ENCODE measurements at places on chromosomes 2 and 18.
A peak's percentile ranks its signal among the peaks of the same experiment; 100 is the strongest.

DNA sequence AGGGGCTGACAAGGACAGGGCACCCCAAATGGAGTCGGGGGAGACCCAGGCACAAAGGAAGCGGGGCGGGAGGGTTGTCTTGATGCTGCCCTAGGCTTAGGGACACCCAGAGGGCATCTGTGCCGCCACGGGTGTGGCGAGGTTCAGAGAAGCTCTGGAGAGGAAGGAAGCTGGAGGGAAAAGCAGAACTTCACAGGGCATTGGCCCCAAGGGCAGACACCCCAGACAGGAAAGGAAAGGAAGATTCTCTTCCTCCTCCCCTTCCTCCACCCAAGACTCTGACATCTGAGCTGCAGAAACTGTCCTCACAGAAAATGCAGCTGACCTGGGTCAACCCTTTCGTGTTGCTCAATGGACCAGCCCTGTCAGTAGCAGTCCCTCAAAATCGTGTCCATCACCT is 25.6 kb downstream of the DNMT3A start:
- DNase-seq: no peak

DNA sequence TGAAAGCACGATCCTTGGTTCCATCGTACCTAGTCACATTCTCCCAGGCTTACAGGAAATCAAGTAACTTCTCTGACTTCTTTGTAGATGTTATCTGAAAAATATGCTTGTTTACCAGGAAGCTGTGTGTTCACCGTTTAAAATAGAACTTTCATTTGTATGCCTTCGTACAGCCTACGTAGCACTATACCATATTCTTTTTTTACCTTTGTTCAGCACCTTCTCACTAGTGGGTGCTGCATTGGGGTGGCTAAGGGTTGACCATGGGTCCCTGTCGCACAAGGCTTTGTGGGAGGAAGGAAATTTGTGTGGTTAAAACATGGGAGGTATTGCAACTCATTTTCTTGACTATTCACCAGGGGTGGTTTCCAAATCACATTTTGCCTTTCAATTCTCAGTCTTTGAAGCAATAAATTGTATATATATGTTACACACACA is 16.6 kb downstream of the MALT1 start:
- DNase-seq: no peak

- DNase-seq: no peak
Measured at GRCh38 chr2:209688385-209688784, 83.2 kb upstream of the UNC80 start.

DNA sequence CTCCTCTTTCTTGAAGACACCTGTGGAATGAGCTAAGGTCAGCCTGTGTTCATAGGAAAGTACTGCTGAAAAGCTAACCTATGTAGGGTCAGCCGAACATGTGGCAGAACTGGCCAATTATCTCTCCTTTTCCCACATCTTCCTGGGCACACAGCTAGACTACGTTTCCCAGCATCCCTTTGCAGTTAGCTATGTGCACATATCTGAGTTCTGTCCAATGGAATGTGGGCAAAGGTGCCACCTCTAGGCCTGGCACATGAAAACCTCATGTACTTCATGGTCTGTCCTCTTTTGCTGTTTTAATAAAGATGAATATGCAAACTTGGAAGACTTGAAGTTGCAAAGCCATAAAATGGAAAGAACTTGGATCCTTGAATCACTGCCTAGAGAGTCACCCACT is 352.6 kb downstream of the TNS1 start:
- DNase-seq: no peak

DNA sequence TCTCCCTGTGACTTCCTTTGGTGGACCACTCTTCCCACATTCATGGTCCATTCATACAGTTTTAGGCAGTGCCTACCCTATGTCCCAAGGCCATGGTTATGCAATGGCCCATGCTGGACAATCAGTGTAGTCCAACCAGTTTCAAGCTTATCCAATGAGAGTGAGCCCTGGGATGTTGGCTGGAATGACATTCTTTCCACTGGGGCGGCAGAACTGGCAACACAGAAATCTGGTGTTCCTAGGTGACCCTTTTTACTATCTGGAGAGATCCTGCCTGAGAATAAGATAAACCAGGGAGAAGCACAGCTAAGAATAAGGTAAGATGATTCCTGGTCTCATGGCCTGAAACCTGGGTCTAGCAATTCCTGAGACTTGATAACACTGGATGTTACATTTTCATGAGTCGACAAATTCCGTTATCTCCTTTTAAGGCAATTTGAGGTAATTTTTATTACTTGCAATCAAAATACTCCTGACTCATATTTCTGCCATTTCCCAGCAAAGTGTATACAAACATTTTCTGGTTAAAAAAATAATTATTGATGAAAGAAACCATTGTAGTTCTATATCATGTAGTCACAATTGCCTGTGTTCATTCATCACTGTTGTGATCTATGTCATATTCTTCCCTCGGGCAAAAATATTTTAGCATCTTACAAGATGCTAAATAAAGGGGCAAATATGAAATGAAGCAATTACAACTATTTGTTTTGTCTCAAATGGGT is 271.5 kb upstream of the LYPD1 start:
- no peak for DNase-seq

DNA sequence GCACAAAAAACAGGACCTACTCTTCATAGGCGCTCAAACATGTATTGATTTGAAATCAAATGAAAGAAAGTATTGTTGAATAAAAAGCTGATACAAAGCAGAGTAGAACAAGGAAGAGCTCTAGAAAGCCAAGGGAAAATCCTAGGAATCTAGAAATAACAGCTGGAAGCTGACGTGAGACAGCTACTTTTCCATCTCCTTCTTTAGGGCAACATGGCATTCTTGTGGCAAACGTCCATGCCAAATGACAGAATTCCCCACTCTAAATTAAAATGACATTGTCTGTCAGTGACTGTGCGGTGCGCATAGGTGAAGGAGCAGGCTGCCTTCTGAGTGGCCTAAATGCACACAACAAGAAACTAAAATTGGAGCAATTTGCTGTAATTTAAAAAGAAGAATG is 557.4 kb downstream of the SOX11 start:
- DNase-seq: no peak

- no peak for DNase-seq
Measured at GRCh38 chr2:240878341-240878936, 9.8 kb downstream of the AGXT start.

- no peak for DNase-seq
Measured at GRCh38 chr2:56749152-56749752, 565.5 kb downstream of the CCDC85A start.

DNA sequence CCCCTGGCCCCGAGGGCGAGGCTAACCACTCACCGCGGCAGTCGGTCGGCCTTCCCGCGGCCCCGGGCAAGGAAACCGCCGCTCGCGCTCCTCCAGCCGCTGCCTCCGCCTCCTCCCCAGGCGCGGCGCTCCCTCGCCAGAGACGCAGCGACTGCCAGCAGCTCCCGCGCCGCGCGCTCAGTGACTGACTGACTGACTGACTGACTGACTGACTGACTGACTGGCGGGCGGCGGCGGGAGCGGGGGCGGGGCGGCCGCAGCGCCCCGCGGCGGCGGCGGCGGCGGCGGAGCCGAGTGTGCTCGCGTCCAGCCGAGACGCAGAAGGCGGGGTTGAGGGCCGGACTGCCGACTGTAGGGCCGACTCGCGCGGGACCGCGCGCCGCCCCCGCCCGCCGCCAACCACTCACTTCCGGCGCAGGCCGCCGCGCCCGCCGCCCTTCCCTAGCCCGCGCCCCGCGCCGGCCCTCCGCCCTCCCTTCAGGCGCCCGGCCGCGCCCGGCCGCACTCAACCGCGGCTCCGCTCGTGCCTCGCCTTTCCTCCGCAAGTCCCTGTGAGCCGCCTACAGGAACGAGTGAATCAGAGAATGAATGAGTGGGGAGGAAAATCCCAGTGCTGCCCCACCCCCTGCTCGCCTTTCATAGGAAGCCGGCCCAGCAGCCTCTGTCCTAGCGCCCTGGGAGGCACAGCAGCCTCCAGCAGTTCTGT is at the start of gene RAPH1:
RAPH1 (minus strand) TSS at position 224 of the 706 bp plus-strand sequence. CDS start 39,948 bp downstream, outside the sequence.
- peak; percentile 73 for DNase-seq

DNA sequence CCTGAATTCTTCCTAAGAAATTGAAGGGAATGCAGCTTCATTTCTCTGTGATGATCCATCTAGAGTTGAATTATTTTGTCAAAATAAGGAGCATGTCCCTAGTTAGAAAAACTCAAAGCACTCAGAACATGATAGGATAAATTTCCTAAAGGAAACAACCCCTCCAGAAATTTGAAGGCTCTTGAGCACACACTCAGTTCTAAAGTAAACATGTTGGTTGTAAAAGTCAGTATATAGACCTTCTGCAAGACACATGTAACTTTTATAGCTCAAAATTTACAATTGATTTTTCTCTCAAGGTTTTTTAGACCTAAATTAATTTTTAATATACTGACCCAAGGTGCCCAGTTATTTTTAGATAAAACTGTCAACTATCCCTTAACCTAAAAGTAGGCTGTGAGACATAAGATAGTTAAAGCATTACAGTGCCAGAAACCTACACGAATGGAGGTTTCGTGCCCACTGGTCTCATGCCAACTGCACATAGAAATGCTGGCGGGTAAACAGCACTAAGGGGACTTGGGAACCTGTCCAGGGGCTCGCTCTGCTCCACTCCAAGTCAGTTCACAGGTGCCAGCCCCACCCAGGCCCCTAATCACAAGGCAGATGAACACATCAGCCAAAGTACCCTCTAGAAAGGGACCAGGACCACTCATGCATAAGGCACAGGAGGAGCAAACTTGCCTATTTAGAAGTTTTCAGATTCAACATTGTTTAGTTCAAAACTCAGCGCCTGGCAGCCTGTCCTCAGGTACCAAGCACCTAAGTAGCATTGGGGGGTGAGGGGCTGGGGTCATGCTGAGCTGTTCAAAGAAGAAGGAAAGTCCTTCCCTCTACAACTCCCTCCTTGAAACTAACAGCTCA is 106.5 kb downstream of the SMC6 start:
- DNase-seq: no peak

All from nucleus accumbens (tissue), 56 donors.